Activated naive CD4-positive, alpha-beta T cell treated with anti-CD3 and anti-CD28 coated beads, Interleukin-2, amount 10 ng/mL, durations not matched to agents 7 days and 5 days (primary cell): ENCODE measurements at places on chromosomes 16 and 17.

GRCh38 chr17:72590382-72590781 is 469.6 kb downstream of the SOX9 start:
- no peak for DNase-seq

DNA sequence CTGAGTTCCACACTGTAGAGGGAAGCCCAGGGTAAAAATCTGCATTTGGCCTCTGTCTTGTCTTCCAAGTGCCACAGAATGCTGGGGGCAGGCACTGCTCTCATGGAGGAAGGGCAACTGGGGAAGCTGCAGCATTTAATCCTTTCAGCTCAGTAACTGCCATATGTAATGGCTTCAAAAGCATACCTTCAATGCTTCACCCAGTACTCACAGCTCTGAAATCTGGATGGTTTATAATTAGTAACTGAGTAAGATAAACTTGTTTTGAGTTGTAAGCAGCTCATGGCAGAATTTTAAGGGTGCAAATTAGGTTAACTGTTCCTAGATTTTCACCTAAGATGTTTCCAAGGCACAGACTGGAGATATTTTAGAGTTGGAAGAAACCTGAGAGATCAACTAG is 24.5 kb downstream of the PMP22 start:
- DNase-seq: no peak

- peak; percentile 18 for DNase-seq
Measured at GRCh38 chr16:4690946-4691665, 2.3 kb upstream of the NUDT16L1 start.

GRCh38 chr16:12009922-12010321 is 33.4 kb downstream of the SNX29 start:
- DNase-seq: no peak

DNA sequence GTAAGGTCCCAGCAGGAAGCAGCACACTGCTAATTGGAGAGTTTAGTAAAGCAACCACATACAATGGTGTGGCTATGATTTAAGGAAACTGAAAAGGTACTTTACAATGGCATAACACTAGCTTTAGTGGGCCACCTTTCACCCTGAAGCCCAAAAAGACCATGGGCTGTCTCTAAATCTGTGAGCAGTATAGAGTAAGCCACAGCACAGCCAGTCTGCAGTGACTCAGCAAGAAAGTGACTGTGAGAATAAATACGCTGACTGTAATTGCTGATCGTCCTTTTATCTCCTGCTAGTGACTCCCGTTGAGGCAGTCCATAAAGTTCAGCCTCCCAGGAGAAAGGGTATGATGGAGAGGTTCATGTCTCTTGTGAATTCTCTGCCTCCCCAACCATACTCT is 679.8 kb upstream of the KIF2B start:
- DNase-seq: no peak

GRCh38 chr17:58232707-58233156 is 5.7 kb upstream of the LPO start:
- no peak for DNase-seq

GRCh38 chr16:1204933-1205332 is 20.1 kb downstream of the TPSG1 start:
- no peak for DNase-seq

GRCh38 chr16:47734987-47735594 is 274.0 kb downstream of the PHKB start:
- DNase-seq: no peak

GRCh38 chr17:64387145-64387473 is 3.6 kb downstream of the PECAM1 start:
- no peak for DNase-seq

DNA sequence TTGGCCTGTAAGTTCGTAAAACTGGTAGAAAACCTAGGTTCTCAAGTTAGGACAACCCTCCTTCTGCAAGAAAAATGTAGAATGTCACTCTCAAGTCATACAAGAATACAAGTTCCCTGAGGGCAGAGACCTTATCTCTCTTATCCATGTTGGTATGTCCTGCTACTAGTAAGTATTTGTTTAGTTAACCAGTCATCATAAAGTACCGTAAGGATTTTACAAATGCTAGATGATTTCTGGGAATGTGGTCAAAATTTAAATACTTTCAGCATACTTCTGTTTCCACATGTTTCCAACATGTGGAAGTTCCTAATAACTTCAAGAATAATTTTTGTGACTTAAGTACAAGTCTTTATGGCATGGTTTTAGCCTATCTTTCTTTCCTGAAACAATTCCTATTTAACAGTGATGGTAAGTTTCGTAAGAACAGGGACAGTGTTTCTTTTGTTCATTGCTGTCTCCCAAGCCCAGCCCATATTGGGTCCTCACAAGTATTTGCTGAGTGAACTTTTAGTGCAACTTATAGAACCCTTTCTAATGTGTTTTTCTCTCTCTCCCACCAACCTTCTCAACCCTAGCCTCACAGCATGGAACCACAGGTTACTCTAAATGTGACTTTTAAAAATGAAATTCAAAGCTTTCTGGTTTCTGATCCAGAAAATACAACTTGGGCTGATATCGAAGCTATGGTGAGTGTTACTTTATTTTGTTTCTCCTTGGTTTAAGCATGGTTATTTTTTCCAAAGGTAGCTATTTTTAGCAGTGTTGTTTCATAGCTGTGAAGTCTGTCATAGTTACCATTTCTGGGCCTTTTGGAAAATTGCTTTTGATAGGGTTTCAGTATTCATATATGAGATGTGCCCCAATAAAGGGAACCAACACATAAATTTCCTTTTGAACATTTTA is 4.5 kb downstream of the NBR1 start:
- DNase-seq: no peak

DNA sequence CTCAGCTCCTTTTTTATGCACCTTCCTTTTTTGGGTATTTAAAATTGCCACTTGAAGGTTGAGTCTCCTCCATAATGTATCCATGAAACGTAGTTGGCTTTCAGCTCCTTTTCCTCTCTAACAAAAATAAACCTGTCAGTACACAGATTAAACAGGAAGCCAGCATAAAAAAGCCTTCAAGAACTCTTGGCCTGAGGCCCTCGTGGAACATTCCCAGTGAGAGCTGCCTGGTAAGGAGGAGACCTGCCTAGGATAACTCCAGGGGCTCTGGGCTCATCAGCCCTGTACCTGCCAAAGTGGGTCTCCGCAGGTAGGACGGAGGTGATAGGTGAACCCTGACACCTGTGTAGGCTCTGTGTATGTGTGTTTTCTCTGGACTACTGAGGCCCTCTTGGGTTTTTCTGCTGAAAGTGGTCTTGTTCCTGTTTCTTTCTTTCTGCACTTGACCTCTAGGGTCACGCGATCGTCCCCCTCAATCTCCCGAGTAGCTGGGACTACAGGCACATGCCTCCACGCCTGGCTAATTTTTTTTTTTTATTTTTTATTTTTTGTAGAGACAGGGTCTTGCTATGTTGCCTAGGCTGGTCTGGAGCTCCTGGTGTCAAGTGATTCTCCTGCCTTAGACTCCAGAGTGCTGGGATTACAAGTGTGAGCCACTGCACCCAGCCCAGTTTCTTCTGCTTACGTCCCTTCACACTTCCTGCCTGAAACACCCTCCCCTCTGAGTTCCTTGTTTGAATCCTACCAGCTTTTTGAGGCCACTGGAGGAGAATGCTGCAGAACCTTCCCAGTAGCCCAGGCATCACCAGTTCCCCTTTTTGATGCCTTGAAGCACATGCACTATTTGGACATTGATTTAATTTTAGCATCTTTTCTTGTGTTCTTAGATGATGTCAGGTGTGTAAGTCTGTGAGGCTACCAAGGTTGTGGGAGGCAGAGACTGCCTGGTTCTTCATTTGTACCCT is 9.8 kb downstream of the PGS1 start:
- DNase-seq: peak; percentile 34

DNA sequence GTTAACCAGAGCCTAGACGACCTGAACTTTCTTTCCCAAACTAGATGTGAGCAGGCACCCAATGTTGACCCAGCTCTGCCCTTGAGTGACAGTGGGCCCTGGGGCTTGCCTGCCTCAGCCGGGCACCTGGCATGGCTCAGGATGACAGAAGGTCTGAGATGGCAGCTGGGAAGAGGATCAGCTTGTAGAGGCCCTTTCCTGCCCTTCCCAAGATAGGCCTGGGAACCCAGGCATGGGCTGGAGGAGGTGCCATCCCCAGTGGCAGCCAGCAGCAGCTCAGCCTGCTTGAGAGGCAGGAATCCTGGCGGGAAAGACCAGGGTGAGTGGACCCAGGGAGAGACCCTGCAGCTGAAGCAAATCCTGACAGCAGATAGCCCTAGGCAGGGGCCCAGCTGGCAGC is 59.1 kb downstream of the PIPOX start:
- no peak for DNase-seq

- no peak for DNase-seq
Measured at GRCh38 chr17:5695480-5695879, 111.2 kb upstream of the NLRP1 start.

DNA sequence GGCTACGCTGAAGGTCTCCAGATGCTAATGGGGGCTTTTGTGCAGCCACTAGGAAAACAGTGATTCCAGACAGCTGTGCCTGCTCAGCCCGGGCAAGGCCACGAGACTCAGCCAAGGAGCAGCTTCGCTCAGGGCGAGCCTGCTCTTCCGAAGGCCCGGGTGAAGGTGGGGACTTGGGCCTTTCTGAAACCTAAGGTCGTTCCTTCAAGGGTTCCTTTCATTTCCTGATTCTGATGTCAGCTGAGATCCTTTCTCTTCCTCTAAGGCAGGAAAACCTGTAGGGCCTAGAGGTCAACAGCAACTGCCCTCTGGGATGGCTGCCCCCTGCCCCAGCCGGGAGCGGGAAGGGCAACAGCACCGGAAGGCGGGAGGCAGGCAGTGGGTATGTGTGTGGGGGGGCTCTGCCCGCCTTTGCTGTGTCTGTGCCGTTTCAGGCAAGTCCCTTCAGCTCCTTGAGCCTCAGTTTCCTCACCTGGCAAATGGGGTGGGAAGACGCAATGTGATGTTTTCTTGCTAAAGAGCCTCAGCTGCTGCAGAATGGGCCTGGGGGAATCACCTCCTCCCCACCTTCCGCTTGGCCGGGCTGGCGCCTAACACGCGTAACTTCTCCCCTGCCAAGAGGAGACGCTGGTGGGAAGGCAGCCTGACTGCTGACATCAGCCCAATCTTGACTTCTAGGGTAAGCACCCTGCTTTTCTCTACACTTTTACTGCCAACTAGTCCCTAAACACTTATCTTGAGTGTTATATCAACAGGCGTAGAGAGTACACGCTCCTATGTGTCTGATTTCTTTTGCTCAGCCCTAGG is 32.8 kb downstream of the IRF8 start:
- no peak for DNase-seq

DNA sequence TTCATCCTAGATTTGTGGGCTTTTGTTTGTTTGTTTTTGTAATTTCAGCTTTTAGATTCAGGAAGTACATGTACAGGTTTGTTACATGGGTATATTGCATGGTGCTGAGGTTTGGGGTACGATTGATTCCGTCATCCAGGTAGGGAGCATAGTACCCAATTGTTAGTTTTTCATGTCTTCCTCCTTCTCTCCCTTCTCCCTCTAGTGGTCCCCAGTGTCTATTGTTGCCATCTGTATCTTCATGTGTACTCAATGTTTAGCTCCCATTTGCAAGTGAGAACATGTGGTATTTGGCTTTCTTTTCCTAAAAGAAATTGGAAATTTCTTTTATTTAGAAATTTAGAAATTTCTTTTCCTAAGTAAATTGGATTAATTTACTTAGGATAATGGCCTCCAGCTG is 37.1 kb upstream of the BCAS3 start:
- no peak for DNase-seq

DNA sequence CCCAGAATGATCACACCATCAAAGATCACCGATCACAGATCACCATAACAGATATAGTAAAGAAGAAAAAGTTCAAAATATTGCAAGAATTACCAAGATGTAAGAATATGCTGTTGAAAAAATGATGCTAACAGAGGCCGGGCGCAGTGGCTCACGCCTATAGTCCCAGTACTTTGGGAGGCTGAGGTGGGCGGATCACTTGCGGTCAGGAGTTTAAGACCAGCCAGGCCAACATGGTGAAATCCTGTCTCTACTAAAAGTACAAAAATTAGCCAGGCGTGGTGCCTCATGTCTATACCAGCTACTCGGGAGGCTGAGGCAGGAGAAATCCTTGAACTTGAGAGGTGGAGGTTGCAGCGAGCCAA is 53.2 kb downstream of the CPPED1 start:
- no peak for DNase-seq

DNA sequence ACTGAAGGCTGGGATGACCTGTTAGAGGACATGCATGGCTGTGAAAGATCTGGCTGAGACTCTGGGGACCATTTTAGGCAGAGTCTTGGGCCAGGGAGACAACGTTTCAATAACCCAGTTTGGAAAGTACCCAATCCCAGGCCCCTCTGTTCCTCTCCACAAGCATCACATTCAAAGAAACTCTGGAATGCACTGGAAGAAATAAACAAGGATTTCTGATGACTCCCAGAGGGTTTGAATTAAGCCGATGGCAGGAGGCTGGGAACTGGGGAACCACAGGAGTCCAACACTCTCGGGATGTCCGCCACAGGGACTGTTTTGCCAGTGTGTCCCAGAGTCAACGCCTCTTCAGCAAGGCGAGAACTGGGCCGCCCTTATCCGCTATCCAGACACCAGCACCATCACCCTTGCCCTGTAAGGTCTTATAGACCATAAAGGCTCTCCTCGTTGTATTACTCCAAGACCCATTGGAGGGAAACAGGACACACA is 3.3 kb downstream of the PMP22 start:
- no peak for DNase-seq

DNA sequence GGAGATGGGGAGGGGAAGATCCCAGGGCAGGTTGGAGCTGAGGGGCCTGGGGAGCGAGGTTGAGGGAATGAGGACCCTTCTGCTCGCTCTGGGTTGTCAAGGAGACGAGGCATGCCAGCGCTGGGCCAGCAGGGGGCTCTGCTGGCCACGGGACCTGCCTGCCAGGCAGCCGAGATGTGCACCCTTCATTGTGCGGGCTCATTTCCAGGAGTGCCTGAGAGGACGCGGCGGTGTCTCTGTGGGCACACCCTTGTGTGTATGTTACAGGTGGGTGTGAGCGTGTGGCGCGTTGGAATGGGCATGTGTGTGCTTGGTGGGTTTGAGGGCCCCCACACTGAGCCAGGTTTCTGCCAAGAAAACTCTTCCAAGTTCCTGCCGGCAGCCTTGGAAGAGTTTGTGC is 15.9 kb downstream of the ARHGAP23 start:
- DNase-seq: peak; percentile 69

DNA sequence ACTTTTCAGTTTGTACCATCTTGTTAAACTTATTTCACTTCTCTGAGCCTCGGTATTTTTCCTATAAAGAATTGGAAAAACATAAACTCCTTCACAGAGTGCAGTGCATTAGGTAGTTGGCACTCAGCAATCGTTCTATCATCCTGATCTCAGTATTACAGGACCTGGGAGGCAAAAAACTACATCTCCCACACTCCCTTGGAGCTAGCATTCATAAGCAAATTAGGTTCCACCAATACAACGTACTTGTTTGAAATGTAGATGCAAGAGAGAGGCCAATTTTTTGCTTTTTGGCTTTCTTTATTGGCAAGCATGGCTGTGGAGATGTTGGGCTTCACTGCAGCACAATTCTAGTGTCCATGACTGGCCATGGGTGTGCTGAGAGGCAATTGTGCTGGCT is 285.2 kb downstream of the CA10 start:
- DNase-seq: no peak

GRCh38 chr16:87321336-87322107 is 4.3 kb upstream of the C16orf95 start:
- DNase-seq: no peak

- DNase-seq: no peak
Measured at GRCh38 chr17:3528880-3529511, 28.6 kb downstream of the TRPV3 start.
